A549 treated with RU486 at 1 μM for 4 hours (cell line): ENCODE measurements at places on chromosomes 12 and 14. TPM values are rescaled to one million over a fixed set of nuclear protein-coding genes. Genes with fewer than 3 reads are reported as not detected.

The KRT79 gene
- 0.21 TPM in 2 of 5 replicates, not detected in the others for total RNA-seq

The P2RX7 gene
- not detected in 5 replicates for total RNA-seq

The PAPLN gene
- total RNA-seq, result 5.3 to 8.8 TPM (median 8.4 TPM) in 5 replicates

The NGB gene
- not detected in 5 replicates for total RNA-seq

The AMHR2 gene
- total RNA-seq, result 1.1 to 2.8 TPM (median 1.6 TPM) in 5 replicates

The RIMBP2 gene
- total RNA-seq, result 0.06 TPM in 1 of 5 replicates, not detected in the others

The CRACR2A gene
- 1.0 to 1.9 TPM (median 1.8 TPM) in 5 replicates for total RNA-seq

The IAPP gene
- not detected in 5 replicates for total RNA-seq

The ACOT6 gene
- total RNA-seq, result not detected in 5 replicates

The WNT1 gene
- total RNA-seq, result 0.18 TPM in 1 of 5 replicates, not detected in the others

The KRT77 gene
- total RNA-seq, result not detected in 5 replicates

The KLHDC1 gene
- 0.17 to 0.76 TPM (median 0.36 TPM) in 5 replicates for total RNA-seq

The TPPP2 gene
- total RNA-seq, result not detected in 5 replicates

The POLE gene
- total RNA-seq, result 41.2 to 49.7 TPM (median 44.5 TPM) in 5 replicates

The KCNC2 gene
- not detected in 5 replicates for total RNA-seq

The VEZT gene
- 47.8 to 76.4 TPM (median 63.6 TPM) in 5 replicates for total RNA-seq

The ADCY4 gene
- total RNA-seq, result not detected in 5 replicates

The LMNTD1 gene
- total RNA-seq, result not detected in 5 replicates

The SIX1 gene
- total RNA-seq, result 4.3 to 10.1 TPM (median 9.5 TPM) in 5 replicates

The NDUFA9 gene
- total RNA-seq, result 107 to 119 TPM (median 110 TPM) in 5 replicates

The SLC17A8 gene
- 0.02 TPM in 1 of 5 replicates, not detected in the others for total RNA-seq

The RFX4 gene
- total RNA-seq, result 0.05 TPM in 1 of 5 replicates, not detected in the others

The CMA1 gene
- not detected in 5 replicates for total RNA-seq

The CELA1 gene
- not detected in 5 replicates for total RNA-seq

The KERA gene
- not detected in 5 replicates for total RNA-seq

The SPRYD4 gene
- total RNA-seq, result 1.6 to 2.1 TPM (median 1.9 TPM) in 5 replicates

The MIP gene
- total RNA-seq, result not detected in 5 replicates

The LTB4R gene
- total RNA-seq, result 3.7 to 6.6 TPM (median 6.4 TPM) in 5 replicates

The FAM177A1 gene
- 83.6 to 95.2 TPM (median 88.8 TPM) in 5 replicates for total RNA-seq

The ARHGEF25 gene
- total RNA-seq, result 6.1 to 7.7 TPM (median 6.6 TPM) in 5 replicates

The OTX2 gene
- not detected in 5 replicates for total RNA-seq

The SSPN gene
- 0.19 to 0.82 TPM (median 0.52 TPM) in 5 replicates for total RNA-seq

The AKAP6 gene
- 0.15 to 0.96 TPM (median 0.70 TPM) in 5 replicates for total RNA-seq

The PTPN11 gene
- total RNA-seq, result 34.4 to 63.4 TPM (median 57.8 TPM) in 5 replicates

The HOXC5 gene
- total RNA-seq, result 0.43 to 1.1 TPM (median 0.80 TPM) in 5 replicates

The KCNH3 gene
- 2.1 to 3.3 TPM (median 2.8 TPM) in 5 replicates for total RNA-seq

The NEK9 gene
- total RNA-seq, result 23.4 to 37.1 TPM (median 30.2 TPM) in 5 replicates

The PYGL gene
- 105 to 151 TPM (median 132 TPM) in 5 replicates for total RNA-seq

The LMO3 gene
- total RNA-seq, result not detected in 5 replicates

The ADAM20 gene
- not detected in 5 replicates for total RNA-seq

The ORAI1 gene
- total RNA-seq, result 24.4 to 44.1 TPM (median 43.1 TPM) in 5 replicates

The CISTR gene
- not detected in 5 replicates for total RNA-seq

The ADGRD1 gene
- total RNA-seq, result 0.18 to 0.66 TPM (median 0.47 TPM) in 5 replicates

The CGRRF1 gene
- 13.7 to 22.7 TPM (median 16.7 TPM) in 5 replicates for total RNA-seq

The ASCL1 gene
- total RNA-seq, result not detected in 5 replicates

The AGAP2 gene
- total RNA-seq, result 0.10 to 0.16 TPM (median 0.13 TPM) in 5 replicates

The SRRM4 gene
- total RNA-seq, result not detected in 5 replicates
